ENCODE measurements at places on chromosomes 16 and 17. TPM values are rescaled to one million over a fixed set of nuclear protein-coding genes. Genes with fewer than 3 reads are reported as not detected.
A peak's percentile ranks its signal among the peaks of the same experiment; 100 is the strongest.

Gene HSD3B7
- 0.98 TPM for total RNA-seq

Gene HOXB5
- total RNA-seq = not detected

GRCh38 chr17:16474012-16474725 lies 17.8 kb downstream of the LRRC75A start:
- DNase-seq = no peak

DNA sequence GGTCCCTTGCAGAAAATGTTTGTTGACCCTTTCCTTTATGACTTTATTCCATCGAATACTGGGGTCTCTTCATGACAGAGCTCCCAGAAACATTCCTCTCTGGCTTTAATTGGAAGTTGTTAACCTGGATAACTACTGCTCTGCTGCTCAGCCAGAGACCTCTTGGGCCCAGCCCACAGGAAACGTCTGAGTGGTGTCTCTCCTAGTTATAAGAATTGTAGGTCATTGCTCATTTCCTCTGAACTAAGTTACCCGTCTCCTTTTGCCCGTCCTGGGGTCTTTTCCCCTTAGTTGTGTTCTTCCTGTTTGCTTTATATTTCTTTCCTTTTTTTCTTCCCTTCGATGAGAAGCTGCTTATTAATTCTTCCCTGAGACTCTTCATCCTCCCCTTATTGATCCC lies 9.0 kb downstream of the MAP2K6 start:
- peak; percentile 62 for DNase-seq

Gene ZNF689
- total RNA-seq = 11.5 TPM

- no peak for DNase-seq
Measured at GRCh38 chr17:34850023-34850422, 111.2 kb downstream of the CCT6B start.

- DNase-seq = peak; percentile 86
Measured at GRCh38 chr16:30063893-30064728, 1.4 kb upstream of the ALDOA start.

Measured in activated naive CD4-positive, alpha-beta T cell treated with anti-CD3 and anti-CD28 coated beads for 36 hours (primary cell).